ENCODE measurements at places on chromosomes 5 and 9. TPM values are rescaled to one million over a fixed set of nuclear protein-coding genes. Genes with fewer than 3 reads are reported as not detected.

Gene NUTM2F
- total RNA-seq, result not detected

Gene FOXD4L5
- 0.16 TPM for total RNA-seq

Gene SELENOP
- total RNA-seq, result not detected

Gene KCNV2
- not detected for total RNA-seq

Gene ZBED3
- total RNA-seq, result 2.0 TPM

Gene SLC45A2
- total RNA-seq, result 0.34 TPM

Gene OR1Q1
- total RNA-seq, result not detected

Gene SLC27A6
- not detected for total RNA-seq

Gene PIP5KL1
- 2.6 TPM for total RNA-seq

Gene GDNF
- total RNA-seq, result not detected

Gene SUSD3
- total RNA-seq, result 57.9 TPM

Gene ZNF879
- 4.1 TPM for total RNA-seq

Gene CBY3
- total RNA-seq, result 0.55 TPM

Gene CDH12
- not detected for total RNA-seq

Gene SLC31A1
- total RNA-seq, result 10.2 TPM

Gene CDC20B
- total RNA-seq, result 0.16 TPM

Gene C5orf52
- total RNA-seq, result not detected

Gene ARAP3
- total RNA-seq, result 8.8 TPM

Gene NKD2
- 3.2 TPM for total RNA-seq
